Foreskin keratinocyte (primary cell): ENCODE measurements at places on chromosomes 6 and 20. TPM values are rescaled to one million over a fixed set of nuclear protein-coding genes. Genes with fewer than 3 reads are reported as not detected.
A peak's percentile ranks its signal among the peaks of the same experiment; 100 is the strongest.

GRCh38 chr20:12847872-12848271 lies 160.9 kb upstream of the SPTLC3 start:
- peak; percentile 74 for DNase-seq

- no peak for DNase-seq
Measured at GRCh38 chr6:126252154-126252553, 87.8 kb upstream of the CENPW start.

GRCh38 chr6:128208078-128208477 lies 307.2 kb upstream of the THEMIS start:
- no peak for DNase-seq

GRCh38 chr20:8647961-8648441 lies 420.9 kb upstream of the PLCB4 start:
- no peak for DNase-seq

GRCh38 chr6:142893088-142893487 lies 51.9 kb downstream of the HIVEP2 start:
- DNase-seq, result peak; percentile 68

DNA sequence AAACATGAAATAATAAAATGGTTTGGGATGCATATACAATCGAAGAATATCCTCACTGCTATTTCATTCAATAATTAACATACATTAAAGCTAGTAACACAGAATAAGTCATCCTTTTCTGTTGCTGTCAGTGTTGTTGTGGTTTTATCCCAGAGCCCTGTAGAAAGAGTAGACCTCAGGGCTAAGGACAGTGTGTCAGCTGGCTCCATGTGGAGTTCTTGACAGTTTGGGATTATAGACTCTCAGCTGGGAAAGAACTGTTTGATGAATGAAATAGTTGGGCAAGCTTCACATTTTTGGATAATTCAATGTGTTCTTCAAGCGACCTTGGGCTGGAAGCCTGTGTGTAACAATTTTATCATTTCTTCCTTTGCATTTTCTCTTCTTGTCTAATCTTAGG lies 10.1 kb downstream of the UTRN start:
- no peak for DNase-seq

CAP2 gene
- 5.6 and 7.4 TPM in 2 replicates for total RNA-seq

RING1 gene
- 35.3 and 37.1 TPM in 2 replicates for total RNA-seq
